Activated CD4-positive, alpha-beta memory T cell treated with anti-CD3 and anti-CD28 coated beads, Interleukin-2, amount 10 ng/mL, durations not matched to agents 7 days and 5 days (primary cell): ENCODE measurements at places on chromosomes 6 and 20.
A peak's percentile ranks its signal among the peaks of the same experiment; 100 is the strongest.

DNA sequence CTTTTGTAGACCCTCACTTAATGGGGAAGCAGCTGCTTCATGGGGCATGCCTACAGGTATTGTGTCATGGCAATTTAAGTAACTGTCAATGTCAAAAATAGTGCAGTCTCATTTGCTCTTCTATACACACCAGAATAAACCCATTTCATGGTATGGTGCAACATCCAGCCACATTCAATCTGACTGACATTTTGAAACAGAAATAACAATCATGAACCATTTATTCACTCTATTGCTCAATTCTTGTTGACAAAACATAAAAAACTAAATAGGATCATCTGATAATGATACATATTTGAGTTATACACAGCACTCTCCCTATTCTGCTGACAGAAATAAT is 122.9 kb downstream of the MAP7 start:
- H3K4me3 ChIP-seq: no peak overlapping the region
- no peaks in the 10 kb centered on the region for H3K4me1 ChIP-seq
- H3K27me3 ChIP-seq: peaks cover 14% of the 10 kb centered on the region
- no peak for DNase-seq
- no peak overlapping the region for H3K27ac ChIP-seq

- no peak overlapping the region for H3K27ac ChIP-seq
- peaks cover 4% of the 10 kb centered on the region for H3K36me3 ChIP-seq
- no peak for DNase-seq
- no peaks in the 10 kb centered on the region for H3K27me3 ChIP-seq
Measured at GRCh38 chr20:61281286-61281795, 29.3 kb downstream of the CDH4 start.

DNA sequence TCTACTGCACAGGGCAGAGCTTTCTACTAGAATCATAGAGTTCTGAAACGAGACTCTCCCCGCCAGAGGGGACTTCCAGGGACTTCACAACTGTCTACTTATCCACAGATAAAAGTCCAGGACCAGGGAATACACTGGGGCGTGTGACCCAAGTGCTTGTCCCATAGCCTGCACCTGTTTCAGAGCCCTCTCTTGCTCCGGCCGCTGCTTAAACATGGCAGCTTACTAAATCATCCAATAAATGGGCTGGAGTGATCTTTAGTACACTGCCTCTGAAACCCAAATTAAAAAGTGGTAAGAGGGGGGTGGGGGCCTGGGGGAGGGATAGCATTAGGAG is 8.9 kb upstream of the RAB44 start:
- peaks cover 51% of the 10 kb centered on the region for H3K36me3 ChIP-seq
- H3K27ac ChIP-seq: peak overlapping the region; percentile 50
- no peak for DNase-seq
- H3K4me1 ChIP-seq: peaks cover 55% of the 10 kb centered on the region
- H3K27me3 ChIP-seq: no peaks in the 10 kb centered on the region

GRCh38 chr20:44532259-44532980 is 10.6 kb upstream of the SERINC3 start:
- H3K4me3 ChIP-seq: no peak overlapping the region
- H3K36me3 ChIP-seq: no peaks in the 10 kb centered on the region
- H3K27me3 ChIP-seq: peaks cover 9% of the 10 kb centered on the region
- peaks cover 6% of the 10 kb centered on the region for H3K4me1 ChIP-seq

DNA sequence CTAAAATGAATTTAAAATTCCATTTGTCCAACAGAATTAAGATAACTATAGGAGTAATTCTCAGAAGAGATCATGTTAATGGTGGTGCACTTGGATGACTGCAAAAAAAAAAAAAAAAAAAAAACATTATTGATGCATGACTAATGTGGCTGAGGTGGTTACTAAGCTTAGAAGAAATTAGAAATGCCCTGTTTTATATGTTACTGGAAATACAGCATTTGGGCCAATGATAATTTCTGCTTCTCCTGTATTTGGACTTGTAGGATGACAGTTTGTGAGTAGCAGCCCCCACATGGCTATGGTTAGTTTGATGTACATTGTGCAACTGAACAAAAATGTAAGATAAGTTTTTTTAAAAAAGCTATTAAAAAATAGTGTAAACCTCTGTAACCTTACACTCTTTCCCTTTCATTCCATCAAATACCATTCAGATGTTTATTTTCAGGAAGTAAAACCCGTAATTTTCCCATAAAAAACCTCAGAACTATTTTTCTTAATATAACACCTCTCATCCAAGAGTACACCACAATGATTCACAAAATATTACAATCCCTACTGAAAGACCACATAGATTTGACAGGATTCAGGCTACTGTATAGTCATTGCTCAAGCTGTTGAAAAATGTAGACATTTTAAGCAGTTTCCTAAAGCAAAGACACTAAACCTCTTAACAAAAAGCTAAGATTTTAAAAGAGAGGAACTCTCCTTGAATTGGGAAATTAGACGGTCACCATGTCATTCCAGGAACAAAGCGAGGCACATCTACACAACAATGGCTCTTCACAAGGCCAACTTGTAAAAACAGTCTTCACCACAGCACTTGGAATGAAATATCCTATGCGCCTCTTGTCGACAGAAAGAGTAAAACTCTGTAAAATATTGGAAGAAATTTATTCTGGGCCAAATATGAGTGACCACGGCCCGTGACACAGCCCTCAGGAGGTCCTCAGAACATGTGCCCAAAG is 83.0 kb downstream of the WDR27 start:
- DNase-seq: no peak
- H3K4me1 ChIP-seq: no peaks in the 10 kb centered on the region
- H3K27ac ChIP-seq: no peak overlapping the region
- no peaks in the 10 kb centered on the region for H3K27me3 ChIP-seq
- no peaks in the 10 kb centered on the region for H3K36me3 ChIP-seq
- no peak overlapping the region for H3K4me3 ChIP-seq

GRCh38 chr6:64538722-64539121 is 903.1 kb downstream of the PHF3 start:
- H3K27ac ChIP-seq: no peak overlapping the region
- H3K4me1 ChIP-seq: no peaks in the 10 kb centered on the region
- no peaks in the 10 kb centered on the region for H3K27me3 ChIP-seq
- H3K4me3 ChIP-seq: no peak overlapping the region

DNA sequence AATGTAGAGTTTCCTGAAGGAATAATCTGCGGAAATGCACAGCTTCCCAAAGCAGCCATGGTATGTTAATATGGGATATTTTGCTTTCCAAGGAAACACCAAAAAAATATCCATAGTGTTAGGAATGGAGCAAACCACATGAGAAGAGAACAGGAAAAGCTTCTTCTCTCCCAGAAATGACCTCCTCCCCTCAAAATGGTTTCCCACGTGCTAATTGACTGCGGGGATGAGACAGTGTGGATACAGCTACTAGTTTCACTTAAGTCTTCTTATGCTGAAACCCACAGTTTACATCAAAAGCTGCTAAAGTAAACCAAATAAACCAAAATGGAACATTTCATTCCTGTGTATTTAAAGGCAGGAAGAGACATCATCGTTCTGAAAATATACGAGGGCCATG is 69.4 kb downstream of the FYN start:
- H3K27ac ChIP-seq: peak overlapping the region; percentile 86
- H3K36me3 ChIP-seq: peaks cover 17% of the 10 kb centered on the region
- H3K27me3 ChIP-seq: no peaks in the 10 kb centered on the region
- peaks cover 80% of the 10 kb centered on the region for H3K4me1 ChIP-seq

- H3K36me3 ChIP-seq: no peaks in the 10 kb centered on the region
- DNase-seq: no peak
- no peak overlapping the region for H3K27ac ChIP-seq
- H3K4me1 ChIP-seq: no peaks in the 10 kb centered on the region
- H3K27me3 ChIP-seq: peaks cover 34% of the 10 kb centered on the region
Measured at GRCh38 chr20:4552075-4552640, 169.6 kb upstream of the PRND start.

GRCh38 chr6:53168516-53169267 is 20.1 kb upstream of the GCM1 start:
- no peak overlapping the region for H3K4me3 ChIP-seq
- no peaks in the 10 kb centered on the region for H3K4me1 ChIP-seq
- no peaks in the 10 kb centered on the region for H3K27me3 ChIP-seq
- no peak for DNase-seq

GRCh38 chr20:21397341-21398108 is at the start of gene NKX2-4:
NKX2-4 (minus strand) TSS chr20:21397526; CDS start chr20:21397399, 127 bp downstream.
- peaks cover 19% of the 10 kb centered on the region for H3K4me1 ChIP-seq
- H3K4me3 ChIP-seq: peak within 1 kb of the TSS; percentile 52

DNA sequence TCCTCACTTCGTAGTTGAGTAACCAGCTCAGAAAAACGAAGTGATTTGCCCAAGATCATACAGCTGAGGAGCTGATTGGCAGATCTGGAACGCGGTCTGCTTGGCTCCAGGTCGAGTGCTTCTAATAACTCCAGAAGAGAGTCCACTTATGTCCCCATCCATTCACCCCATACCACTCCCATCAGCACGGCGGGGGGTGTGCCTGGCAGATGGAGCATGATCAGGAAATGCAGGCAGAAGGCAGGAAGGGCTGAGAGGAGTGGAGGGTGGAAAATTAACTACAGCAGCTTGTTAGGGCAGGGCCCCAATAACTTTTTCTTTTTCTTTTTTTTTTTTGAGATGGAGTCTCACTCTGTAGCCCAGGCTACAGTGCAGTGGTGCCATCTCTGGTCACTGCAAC is 15.0 kb downstream of the FITM2 start:
- H3K4me3 ChIP-seq: no peak overlapping the region
- no peaks in the 10 kb centered on the region for H3K36me3 ChIP-seq
- H3K27me3 ChIP-seq: no peaks in the 10 kb centered on the region

GRCh38 chr6:36501686-36502085 is 45.6 kb downstream of the STK38 start:
- no peaks in the 10 kb centered on the region for H3K27me3 ChIP-seq
- peaks cover 67% of the 10 kb centered on the region for H3K36me3 ChIP-seq
- no peak for DNase-seq

- H3K27ac ChIP-seq: no peak overlapping the region
- no peaks in the 10 kb centered on the region for H3K36me3 ChIP-seq
- no peak overlapping the region for H3K4me3 ChIP-seq
- DNase-seq: no peak
Measured at GRCh38 chr20:23234311-23235078, 116.1 kb upstream of the NXT1 start.

DNA sequence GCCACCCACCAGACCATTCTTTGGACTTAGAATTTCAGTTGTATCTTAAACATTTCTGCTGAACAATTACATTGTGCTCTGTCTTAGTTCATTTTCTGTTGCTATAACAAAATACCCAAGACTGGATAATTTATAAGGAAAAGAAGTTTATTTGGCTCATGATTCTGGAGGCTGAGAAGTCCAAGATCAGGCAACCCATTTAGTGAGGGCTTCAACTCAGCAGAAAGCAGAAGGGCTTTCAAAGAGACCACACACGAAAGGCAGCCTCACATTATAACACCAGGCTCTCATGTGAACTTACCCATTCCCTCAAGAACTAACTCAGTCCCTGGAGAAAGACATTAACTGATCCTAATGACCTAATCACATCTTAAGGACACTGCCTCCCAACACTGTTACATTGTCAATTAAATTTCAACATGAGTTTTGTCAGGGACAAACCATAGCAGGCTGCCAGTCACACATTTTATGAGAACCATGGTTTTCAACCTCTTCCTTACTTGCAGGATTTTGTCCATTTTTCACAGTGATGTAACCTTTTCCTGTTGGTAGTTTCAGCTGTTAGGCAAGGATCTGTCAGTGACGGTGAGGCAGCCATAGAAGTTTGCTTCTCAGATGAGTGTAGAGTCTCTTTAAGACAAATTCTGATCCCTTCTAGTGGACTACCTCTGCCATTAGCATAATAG is 399.6 kb upstream of the SOX4 start:
- H3K4me1 ChIP-seq: peaks cover 23% of the 10 kb centered on the region
- DNase-seq: no peak
- no peak overlapping the region for H3K4me3 ChIP-seq

DNA sequence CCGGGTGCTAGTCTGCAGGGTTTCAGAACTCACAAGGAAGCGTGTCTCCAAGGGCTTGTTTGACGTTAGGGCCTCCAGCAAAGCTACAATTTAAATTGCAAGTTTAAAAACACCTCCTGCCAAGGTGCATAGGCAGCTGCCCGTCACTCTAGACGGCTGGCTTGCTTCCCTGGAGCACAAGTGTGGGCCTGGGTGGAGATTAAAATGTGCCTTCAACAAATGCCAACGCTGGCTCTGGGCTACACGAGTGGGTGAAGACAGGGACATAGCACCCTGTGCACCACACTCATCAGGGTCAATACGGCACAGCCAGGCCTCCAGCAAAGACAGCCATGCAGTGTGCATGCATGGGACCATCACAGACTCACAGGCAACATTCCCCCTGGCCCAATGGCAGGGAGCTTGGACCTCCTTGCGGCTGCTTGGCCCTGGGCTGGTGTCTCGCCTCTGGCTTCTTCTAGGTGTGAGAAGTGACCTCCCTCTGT is 48.4 kb upstream of the FRMD1 start:
- H3K27ac ChIP-seq: no peak overlapping the region
- no peaks in the 10 kb centered on the region for H3K4me1 ChIP-seq
- peaks cover 10% of the 10 kb centered on the region for H3K27me3 ChIP-seq
- no peak overlapping the region for H3K4me3 ChIP-seq
- no peak for DNase-seq

DNA sequence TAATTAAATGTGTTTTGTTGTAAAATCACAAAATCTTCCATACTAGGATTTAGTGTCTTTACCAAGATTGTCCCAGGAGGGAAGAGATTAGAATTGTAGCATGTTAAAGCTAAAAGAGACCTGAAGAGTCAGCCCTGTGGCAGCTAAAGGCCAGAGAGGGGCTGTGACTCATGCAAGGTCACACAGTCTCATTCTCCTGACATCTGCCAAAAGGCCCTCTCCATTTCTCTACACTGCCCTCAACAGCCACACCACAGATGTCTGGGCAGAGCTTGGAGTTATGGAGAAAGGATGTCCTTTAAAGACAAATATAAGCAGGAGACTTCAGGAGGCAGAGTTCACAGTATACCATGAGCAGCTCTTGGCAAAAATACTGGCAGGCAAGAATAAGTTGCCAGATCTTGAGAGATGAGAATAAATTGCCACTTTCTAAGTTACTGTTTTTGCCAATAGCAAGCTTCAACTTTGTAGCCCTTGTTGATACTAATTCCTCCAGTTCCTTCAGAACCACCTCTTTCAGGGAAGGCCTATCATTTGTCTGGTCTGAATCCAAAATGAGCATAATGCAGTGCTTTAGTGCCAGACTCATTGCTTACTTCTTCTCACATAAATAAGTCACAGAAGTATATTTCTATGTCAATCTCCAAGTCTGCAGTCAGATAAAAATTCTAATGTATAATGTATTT is 41.7 kb downstream of the AKIRIN2 start:
- no peaks in the 10 kb centered on the region for H3K27me3 ChIP-seq
- no peak overlapping the region for H3K27ac ChIP-seq
- H3K36me3 ChIP-seq: peaks cover 54% of the 10 kb centered on the region
- no peak for DNase-seq
- peaks cover 17% of the 10 kb centered on the region for H3K4me1 ChIP-seq
